ENCODE measurements at places on chromosomes 6 and 20.
A peak's percentile ranks its signal among the peaks of the same experiment; 100 is the strongest.

DNA sequence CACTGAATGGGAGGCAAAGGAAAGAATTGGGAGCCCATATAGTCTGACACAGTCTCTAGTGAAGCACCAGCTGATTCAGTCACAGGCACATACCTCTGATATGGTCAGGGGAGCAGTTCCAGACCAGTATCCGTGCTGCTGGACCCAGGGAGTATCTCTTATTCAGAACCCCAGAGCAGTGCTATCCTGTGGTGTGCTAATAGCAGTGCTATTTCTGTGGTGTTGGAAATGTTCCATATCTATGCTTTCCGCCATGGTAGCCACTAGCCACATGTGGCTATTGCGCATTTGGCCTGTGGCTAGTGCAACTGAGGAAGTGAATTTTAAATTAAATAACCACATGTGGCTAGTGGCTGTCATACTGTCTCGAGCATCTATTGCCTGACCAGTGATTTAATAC, 11.0 kb downstream of the SCUBE3 start:
- no peak for DNase-seq

DNA sequence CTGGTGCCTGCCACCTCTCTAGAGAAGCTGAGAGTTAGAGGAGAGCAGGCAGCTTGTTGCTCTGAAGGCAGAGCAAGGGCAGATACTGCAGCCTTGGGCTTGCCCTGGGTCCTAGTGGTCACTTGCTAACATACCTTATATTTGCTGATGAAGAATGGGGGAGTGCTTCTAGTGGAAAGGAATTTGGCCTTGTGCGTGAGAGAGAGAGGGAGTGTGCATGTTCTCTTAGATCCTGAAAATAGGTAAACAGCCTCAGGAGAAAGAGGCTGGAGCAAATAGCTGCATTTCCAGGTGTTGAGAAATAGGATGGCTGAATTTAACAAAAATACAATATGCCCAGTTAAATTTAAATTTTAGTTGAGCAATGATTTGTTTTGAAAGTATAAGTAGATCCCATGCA, 724.5 kb upstream of the FLRT3 start:
- no peak for DNase-seq

GRCh38 chr6:69570106-69570505, 226.7 kb downstream of the LMBRD1 start:
- no peak for DNase-seq

DNA sequence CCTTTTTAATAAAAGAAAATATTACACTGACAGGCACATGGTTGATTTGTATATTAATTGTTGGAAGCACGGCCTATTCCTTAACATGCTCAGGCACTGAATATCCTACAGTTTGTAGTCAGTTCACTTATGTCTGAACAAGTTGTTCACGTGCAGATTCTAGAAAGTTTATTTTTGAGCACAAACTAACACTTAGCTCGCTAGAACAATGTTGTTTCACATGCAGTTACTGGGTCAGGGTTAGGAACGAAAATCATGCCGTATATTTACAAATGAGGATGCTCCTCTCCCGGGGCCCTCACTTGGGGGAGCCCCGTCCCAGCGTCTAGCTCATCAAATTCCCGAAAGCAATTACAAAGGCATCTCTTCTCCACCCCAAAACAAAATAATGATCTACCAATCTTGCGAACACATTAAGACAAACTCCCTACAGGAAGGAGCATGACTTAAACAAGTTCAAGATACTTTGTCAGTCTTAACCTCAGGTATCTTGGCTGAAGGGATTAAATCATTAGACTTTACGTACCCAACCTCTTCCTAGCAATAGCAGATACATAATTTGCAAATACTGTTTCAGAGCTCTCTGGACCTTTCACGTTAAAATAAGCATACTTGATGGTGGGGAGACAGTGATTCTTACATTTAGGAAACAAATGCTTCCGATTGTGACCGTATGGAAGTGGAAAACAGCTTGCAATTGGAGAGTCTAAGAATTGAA, 1.5 kb downstream of the MAP7 start:
- DNase-seq = no peak

DNA sequence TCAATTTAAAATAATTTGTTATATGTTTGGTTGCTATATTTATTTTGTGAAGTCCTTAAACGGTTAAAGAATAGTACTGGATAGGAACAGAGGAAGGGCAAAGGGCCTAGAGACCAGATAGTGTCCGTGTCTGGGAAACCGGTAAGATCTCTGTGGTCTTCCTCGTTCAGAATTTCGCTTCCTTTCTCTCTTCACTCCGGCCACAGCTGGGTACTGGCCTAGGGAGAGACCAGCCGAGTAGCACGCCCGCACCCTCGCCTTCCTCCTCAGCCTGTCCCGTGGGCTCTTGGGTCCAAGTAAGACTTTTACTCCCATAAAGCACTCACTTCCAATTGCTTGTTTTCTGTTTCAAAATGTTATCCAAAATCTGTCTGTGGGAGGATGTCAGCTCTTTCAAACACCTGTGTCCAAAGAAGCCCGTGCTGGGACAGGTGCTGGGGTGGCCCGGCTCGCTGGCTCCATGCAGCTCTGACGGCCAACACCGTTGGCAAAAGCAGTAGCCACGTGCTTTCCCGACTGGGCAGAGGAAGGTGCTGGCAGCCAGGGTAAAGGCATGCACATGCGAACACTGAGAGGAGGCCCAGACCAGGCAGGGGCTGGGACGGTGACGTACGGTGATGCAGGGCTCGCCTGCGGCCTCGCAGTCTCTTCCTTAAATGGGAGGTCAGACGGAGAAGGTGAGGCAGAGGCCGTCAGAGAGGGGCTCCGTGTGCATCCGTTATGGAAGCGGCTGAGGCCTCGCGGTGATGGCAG, 112.2 kb downstream of the IRF4 start:
- no peak for DNase-seq

- DNase-seq = peak; percentile 29
These were observed 44.4 kb downstream of the DCDC2 start for GRCh38 chr6:24313251-24314141.

GRCh38 chr6:56144538-56145324, 102.6 kb downstream of the COL21A1 start:
- peak; percentile 45 for DNase-seq

DNA sequence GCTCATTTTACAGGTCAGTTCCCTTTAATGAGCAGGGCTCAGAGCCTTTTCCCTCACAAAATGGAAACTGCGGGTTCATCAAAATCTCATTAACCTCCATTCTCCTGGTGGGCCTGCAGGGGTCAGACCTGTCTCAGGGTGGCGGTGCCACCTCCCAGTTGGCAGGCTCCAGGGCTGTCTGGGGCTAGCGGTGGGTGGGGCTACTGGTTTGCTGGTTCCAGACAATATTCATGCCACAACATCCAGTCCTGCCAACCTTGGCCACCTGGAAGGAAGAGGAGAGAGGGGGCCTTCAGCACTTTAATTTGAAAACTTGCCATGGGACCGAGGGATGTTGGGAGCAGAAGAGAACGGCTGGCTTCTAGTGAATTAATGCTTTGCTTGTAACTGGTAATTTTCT, 41.9 kb upstream of the CTNNBL1 start:
- DNase-seq = peak; percentile 70

DNA sequence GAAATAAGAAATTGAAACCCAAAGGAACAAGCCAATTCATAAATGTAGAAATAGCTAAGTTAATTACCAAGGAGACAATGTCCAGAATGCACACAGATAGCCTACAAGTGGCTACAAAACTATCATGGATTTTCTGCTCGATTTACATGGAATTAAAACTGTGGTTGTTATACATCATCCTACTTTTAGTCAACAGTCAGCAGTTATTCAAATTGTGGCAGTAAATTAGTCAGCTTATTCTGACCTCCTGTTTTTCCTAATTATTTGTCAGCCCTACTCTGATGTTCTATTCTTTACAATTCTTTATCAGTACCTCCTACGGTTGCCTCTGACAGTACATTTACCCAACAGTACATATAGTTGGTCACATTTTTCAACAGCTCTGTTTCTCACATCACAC, 29.6 kb downstream of the RBL1 start:
- no peak for DNase-seq

DNA sequence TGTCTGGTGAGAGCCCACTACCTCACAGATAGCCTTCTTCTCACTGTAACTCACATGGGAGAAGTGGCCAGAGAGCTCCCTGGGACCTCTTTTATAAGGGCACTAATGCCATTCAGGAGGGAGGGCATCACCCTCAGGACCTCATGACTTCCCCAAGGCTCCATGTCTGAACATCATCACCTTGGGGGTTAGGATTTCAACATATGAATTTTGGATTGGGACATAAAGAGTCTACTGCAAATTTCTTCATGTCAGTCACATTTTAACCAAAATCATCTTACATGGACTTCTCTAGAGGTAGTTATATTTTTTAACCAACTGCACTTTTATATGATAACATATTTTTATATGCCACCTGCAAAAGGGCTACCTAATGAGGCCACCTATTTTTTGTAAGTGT, 324.7 kb downstream of the PLCB1 start:
- no peak for DNase-seq

- DNase-seq = no peak
These were observed 310.6 kb upstream of the RSPO3 start for GRCh38 chr6:126807876-126808275.

DNA sequence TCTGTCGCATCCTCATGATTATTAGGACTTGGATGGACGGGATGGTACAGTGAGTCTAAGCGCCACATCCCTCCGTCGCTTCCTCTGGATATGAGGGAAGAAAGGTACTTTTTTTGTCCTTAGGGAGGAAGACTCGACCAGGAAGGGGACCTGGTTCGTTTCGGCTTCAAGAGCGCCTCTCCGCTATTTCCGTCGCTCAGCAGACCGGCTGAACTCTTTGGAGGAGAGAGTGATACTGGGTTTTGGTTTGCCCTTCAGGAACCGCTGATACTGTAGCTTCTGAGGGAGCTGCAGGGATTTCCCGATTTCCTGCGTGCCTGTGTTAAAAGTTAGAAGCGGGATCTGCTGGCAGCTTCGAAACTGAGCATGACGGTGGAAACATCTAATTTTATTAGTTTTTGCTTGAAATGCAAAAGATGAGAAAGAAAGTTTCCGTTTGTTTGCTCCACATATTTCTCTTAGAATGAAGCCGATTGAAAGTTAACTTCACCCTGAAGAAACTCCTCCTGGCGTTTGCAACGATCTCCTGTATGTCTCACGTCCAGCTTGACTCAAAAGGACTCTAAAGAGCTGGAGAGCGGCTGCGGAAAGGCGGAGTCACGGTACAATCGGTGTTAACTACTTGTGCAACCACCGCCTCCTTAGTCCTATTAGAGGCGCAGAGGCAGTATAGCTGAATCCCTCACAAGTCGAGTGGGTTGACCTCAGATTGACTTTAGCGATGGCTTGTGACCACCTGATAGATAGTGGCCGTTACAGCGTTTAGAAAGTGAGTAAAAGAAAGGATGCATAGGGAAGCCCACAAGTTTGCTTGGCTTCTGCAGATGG, 129.4 kb downstream of the TRIM27 start:
- no peak for DNase-seq
